Stimulated activated CD8-positive, alpha-beta memory T cell treated with anti-CD3 and anti-CD28 coated beads, Interleukin-4, amount 100 ng/mL, for 24 hours (primary cell): ENCODE measurements at places on chromosomes 1 and 21.

- DNase-seq = no peak
Observed at GRCh38 chr1:237811633-237812032, 79.1 kb downstream of the ZP4 start.

DNA sequence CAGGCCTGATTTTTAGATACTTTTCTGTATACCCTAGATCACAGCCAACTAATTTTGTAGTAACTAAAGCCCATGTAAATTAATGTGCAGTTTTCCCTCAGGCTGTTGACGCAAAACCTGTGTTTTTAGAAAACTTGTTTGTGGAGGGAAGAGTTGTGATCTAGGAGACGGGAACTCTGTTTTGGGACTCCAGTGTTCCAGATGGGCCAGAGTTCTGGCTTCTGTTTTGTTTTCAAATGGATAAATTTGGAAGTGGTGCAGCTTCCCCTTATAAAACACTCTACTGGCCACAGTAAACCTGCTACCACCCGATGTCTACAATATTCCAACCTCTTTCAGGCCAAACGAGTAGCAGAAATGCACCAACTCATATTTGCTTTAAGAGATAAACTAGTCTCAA, 13.6 kb upstream of the GPR88 start:
- no peak for DNase-seq

DNA sequence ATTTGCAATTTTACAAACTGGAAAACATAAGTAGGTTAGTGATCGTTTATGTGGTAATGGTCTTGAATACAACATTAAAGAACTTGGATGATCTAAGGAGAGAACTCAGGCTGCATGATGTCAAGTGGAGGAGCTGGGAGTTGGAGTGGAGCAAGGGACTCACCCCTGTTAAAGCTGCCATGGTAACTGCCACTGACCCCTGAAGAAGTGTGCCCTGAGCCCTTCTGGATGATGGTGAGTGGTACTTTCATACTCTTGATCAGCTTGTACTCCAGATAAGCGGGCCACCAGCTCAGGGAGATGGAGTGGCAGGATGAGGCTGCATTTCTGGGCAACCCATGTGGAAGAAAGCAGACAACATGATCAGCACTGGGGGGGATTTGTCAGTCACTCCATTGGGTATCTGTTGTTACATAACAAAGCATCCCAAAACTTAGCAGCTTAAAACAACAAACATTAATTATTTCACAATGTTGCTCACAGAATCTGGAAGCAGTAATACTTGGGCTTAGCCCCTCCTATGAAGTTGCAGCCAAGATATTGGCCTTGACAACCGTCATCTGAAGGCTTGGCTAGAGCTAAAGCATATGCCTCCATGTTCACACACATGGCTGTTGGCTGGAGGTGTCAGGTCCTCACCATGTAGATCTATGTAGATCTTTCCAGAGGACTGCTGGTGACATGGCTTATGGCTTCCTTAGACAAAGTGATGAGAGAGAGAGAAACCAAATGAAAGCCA, 213.8 kb downstream of the DUSP10 start:
- DNase-seq = no peak

- DNase-seq = no peak
Observed at GRCh38 chr1:151408891-151409290, 9.5 kb downstream of the PSMB4 start.

GRCh38 chr1:160103658-160104408, 5.4 kb upstream of the IGSF8 start:
- DNase-seq = no peak

DNA sequence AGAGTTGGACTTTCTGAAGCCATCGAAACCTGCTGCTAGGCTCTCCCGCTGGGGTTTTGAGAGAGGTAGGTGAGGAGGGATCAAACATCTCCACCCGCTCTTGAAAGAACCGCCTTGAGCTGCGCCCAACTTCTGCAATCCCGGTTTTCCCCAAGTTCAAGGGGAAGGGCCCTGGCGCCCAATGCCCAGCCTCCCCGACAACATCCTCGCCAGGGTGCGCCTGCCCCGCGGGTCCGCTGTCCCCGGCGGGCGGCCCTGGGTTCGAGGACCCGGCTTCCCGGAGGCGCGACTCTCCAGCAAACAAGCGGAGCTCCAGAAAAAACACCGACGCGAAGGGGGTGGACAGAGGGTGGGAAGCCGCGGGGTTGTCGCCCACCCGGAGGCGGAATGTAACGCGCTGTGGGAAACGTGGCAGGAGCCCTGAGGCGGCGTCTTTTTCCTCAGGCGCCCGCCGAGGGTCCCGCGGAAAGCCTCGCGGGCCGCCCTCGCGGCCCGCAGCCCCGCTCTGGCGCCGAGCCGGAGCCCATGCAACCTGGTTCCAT, 607 bp downstream of the BTG3 start:
- DNase-seq = no peak

DNA sequence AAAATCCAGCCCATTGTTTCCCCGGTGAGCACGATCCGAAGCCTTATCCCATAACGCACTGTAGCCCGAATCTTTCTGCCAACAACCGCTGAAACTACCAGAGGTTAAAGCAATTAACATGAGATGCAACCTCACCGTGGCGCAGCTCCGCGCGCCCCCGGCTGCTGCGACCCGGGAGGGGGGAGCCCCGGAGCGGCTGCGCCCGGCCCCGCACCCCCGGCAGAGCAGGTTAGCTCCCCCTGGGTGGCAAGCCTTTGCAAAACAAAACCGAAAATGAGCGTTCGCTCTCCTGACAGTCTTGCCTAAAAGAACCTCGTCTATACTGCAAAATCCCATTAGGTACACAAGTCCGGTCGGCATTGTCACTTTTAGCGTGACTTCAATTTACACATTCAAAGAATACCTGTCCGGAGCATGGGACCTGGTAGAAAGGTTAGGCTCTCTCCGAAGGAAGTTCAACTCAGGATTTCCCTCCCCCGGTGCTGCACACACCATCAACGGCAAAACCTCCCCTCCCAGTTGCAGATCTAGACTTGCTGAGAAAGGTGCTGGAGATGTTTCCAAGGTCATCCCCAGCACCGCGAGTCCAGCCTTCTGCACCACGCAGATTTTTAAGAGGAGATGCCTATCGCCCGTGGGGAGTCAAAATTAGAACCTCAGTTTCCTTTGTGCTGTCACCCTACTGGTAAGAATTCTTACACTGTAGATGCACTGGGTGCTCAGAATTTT, 107.5 kb downstream of the ZNF281 start:
- peak; percentile 26 for DNase-seq

DNA sequence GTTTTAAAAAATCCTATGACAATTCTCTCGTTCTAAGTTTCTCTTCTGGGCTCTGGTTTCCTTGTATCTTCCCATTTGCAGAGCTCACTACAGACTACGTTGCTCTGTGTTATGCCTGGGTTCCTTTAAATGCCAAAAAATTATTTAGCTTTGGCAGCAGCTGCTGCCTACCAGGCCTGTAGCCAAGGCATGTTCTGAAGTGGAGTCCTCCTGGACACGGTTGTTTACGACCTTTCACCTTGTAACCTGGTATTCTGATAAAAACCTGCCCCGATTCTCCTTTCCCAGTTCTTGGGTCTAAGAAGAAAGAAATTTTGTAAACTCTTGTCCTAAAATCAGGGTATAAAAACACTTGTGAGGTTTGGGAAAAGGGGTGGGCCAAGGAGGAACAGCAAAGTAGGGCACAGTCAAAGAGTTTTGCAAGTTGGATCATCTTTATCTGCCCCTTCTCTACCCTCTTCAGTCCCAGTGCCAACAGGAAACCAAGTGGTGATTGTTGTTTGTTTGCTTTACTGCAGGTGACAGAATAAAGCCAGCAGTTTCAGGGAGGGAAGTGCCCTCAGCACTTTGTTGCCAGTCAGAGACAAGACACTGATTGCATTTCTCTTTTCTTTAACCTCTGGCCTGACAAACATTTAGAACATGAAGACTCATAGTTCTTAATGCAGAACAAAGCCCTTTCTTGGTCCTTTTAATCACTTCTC, 3.1 kb upstream of the TXNIP start:
- DNase-seq = no peak

- no peak for DNase-seq
Observed at GRCh38 chr1:148357037-148357436, 126.1 kb downstream of the PPIAL4G start.

DNA sequence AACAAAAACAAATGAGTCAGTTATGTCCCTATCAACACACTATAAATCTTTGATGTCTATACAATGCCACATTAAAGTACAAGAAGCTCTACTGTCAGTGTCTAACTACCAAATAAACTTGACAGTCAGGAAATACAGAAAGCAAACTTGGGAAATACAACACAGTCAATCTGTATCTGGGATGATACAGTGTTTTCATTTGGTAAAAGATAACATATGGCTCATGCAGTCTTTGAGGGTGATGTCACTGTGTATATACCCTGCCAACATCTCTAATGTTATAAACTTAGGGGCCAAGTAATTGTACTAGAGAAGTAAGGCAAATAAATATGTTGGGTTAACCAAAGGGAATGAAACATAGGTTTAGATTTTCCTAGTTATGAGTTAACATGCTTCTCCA, 552.5 kb upstream of the ADAMTS5 start:
- no peak for DNase-seq

GRCh38 chr1:203002951-203003350, 4.2 kb upstream of the TMEM183A start:
- no peak for DNase-seq

GRCh38 chr1:243415663-243416408, 160.0 kb downstream of the SDCCAG8 start:
- no peak for DNase-seq

DNA sequence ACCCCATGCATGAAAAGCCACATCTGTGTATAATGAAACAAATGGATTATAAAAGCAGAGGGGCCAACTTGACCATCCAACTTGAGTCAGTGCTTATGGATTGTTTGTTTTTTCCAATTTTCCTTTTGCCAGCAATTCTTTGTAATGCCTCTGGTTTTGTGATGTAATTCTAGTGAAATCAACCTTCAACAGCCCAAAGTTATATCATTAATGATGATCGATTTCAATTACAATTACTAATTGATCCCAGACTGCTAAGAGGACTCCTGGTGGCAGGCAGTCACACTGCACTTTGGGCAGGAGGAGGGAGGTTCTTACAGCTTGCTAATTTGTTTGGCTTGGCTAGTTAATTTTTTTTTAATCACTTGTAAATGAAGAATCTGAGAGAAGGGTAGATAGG, 552.3 kb downstream of the NUF2 start:
- DNase-seq = no peak

GRCh38 chr1:66775646-66776045, 23.4 kb downstream of the DYNLT5 start:
- DNase-seq = no peak

GRCh38 chr21:25568246-25568645, 39.0 kb downstream of the MRPL39 start:
- DNase-seq = no peak

- no peak for DNase-seq
Observed at GRCh38 chr1:211591980-211592493, 13.1 kb upstream of the SLC30A1 start.

DNA sequence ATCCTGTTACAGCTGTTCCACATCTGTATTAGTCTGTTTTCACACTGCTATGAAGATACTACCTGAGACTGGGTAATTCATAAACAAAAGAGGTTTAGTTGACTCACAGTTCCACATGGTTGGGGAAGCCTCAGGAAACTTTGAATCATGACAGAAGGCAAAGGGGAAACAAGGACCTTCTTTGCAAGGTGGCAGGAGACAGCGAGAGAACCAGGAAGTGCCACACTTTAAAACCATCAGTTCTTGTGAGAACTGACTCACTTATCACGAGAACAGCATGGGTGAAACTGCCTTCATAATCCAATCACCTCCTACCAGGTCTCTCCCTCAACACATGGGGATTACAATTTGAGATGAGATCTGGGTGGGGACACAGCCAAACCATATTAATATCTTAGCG, 110.3 kb upstream of the TRABD2B start:
- DNase-seq = no peak

DNA sequence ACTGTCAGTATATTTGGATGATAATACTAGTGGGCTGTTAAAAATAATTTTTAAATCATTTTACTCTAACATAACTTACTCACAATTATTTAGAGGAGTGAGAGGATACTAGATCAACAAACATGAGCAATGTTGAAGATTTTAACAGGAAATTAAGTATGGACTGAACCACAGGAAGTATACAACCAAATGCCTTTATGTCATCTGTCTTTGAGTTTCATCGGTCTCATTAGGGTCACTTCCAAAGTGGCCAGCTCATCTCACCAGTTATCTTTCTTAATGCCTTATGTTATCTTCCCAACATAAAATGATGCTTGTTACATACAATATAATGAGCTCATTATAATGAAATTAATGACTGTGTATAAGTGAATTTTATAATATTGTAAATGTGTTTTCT, 1.5 kb upstream of the RGS1 start:
- no peak for DNase-seq

- no peak for DNase-seq
Observed at GRCh38 chr1:28190337-28190979, 14.0 kb upstream of the PTAFR start.

DNA sequence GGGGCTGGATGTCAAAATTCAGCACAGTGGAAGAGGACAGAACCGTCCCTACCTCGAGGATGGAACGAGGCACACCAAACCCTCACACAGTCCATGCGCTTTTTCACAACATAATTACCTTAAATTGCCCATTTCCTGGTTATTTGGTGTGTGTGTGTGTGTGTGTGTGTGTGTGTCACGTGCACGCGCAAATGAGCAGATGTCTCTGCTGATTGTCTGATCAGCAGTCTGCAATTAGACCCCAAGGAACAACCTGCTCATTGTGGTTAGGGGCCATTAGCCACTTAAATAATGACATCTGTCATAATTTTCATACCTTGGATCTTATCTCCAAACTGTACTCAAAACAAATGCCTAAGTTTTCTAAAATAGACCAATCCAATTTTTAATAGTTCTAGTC, 23.2 kb downstream of the AVPR1B start:
- no peak for DNase-seq

DNA sequence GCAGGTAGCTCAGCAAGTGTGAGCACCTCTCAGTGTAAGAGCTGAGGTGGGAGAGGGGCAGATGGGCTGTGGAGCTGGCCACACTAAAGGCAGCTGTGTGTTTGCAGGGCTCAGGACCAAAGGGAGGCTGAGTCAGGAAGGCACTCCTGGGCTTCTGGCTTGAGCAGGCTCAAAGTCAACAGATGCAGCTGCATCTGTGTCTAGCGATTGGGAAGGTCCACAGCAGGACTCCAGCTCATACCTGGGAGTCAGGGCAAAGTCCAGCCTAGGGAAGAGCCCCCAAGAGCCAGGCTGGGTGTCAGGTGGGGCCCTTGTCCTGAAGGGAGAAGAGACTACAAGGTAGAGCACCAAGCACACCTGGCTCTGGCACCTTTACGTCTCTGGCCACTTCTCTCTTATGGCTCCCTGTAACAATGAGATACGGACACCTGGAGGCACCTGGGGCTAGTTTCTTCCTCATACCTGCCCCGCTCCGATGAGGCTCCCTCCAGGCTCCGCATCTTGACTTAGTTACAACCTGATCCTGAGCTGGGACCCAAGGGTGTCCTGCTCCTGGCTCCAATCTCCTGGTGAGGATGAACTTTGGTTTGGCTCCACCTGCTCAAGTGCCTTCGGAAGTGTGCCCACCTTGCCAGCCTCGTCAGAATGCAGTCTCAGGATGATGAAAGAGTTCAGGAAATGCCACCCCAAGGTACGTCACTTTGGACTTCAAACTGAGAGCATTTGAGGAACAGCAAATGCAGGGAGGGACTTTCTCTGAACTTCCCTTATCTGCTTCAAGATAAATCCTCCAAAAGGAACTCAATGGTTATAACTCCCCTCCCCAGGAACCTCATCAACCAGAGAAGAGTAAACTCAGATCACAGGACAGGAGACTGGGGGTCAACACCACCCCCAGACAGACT, 21.5 kb upstream of the SLC2A1 start:
- DNase-seq = no peak
